Lung microvascular endothelial cell (primary cell): ENCODE measurements at places on chromosomes 2 and 18.

DNA sequence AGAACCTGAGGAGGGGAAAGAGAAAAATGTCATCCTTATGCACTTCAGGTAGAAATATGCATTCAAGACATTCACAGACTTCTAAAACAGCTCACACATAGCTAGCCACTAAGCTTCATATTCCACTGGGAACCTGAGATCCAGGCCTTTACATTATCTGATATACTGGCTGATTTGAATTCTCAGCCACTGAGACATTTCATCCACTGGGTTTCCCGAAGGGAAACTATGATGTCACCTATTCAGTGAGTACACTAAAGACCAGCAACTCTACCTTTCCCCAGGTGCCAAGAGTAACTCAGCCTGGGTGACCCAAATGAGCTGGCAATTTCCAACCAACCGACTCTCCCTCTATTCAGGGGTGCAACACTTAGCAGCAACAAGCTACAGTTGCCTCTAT is 21.7 kb upstream of the SP100 start:
- no peak for DNase-seq

- no peak for DNase-seq
Observed at GRCh38 chr2:43754180-43754579, 19.7 kb upstream of the DYNC2LI1 start.

- DNase-seq: no peak
Observed at GRCh38 chr2:18118703-18119102, 240.2 kb downstream of the KCNS3 start.

DNA sequence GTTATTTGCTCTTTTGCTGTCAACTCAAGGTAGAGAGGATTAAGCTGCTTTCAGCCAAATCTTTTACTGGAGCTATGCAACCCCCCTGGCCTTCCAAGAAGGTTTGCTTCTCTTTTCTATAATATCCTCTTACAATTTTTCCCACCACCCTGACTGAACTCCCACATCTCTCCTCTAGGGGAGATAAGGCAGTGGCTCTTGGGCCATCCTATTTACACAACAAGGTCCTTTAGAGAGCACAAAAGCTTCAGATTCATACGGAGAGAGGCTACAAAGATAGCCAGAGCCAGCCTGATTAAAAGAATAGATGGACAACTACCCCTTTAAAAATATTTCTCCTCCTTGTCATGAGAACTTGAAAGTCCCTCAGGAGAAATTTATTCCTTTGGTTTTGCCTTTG is 95.7 kb downstream of the TPGS2 start:
- DNase-seq: no peak

DNA sequence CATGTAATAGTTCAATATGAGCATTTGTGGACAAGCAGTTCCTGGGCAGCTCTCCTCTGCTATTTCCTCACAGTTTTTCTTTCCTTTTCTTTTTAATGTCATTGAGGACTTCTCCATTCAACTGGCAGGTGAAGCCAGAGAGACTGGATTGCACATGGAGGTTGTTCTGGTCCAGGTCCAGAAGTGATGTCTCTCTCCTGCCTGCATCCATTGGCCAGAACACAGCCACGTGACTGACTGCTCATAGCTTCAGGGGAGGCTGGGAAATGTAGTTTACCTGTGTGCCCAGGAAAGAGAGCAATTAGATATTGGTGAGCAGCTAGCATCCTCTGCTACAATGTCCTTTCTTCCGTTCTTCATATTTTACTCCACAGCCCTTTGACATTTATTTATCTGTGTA is 20.2 kb upstream of the ADAM23 start:
- peak; percentile 40 for DNase-seq

DNA sequence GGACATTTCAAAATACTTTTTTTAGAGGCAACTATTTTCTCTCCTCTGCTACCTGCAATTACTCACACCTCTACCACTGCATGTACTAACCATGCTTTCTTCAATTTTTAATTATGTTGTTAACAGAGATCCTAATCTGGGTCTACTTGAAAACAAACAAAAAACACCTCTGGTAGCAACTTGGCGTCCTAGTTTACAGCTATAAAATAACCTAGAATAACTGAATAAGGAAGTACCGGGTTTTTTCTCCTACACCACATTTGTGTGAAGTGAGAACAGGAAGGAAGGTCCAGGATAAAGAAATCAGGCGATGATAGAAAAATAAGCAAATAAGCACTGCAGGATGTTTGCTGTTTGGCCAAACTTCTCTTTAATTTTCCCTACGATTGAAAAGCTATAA is 633.5 kb downstream of the LRP1B start:
- DNase-seq: no peak

DNA sequence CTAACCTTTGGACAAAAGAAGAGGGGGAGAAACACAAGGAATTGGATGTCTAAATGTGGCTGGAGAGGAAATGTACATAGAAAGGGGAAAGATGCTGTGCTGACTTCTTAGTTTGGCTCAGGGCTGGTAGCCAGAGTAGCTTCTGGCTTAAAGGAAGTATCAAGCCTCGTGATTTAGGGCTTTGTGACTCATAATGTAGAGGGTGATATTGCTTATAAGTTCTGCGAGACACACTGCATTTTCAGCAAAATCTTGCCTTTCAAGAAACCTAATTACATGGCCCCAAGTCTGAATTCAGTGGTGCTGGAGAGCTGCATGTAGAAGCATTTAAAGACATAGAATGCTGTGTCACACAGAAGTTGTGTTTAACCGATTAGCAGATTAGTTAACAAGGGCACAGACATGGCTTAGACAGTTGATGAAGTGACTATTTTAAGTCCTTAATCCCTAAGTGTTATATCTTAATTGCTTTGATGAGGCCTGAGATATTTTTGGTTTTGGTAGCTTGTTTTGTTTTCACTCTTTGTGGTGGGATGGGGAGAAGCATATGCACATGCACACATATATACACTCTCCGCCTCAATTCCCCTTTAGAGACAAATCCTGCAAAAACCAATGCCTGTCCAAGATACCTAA is 66.4 kb downstream of the EPAS1 start:
- DNase-seq: peak; percentile 82

- DNase-seq: no peak
Observed at GRCh38 chr18:43719267-43719795, 442.0 kb upstream of the SYT4 start.

DNA sequence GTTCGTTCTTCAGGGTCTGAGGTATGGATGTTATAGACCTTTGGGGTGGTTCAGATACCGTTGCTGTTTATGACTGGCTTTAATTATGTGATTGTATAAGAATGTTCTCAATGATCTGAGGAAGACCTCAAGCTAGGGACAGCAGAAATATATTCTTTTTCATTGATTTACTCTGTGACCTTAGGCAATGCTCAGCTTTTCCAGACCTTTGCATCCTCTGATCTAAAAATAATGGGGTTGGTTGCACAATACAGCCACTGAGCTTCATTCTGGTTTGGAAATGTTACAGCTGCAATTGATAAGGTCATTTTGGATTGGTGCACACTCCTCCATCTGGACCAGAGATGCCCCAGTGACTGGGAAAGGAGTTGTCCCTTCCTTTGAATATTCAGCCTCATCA is 17.2 kb upstream of the CABYR start:
- DNase-seq: no peak

DNA sequence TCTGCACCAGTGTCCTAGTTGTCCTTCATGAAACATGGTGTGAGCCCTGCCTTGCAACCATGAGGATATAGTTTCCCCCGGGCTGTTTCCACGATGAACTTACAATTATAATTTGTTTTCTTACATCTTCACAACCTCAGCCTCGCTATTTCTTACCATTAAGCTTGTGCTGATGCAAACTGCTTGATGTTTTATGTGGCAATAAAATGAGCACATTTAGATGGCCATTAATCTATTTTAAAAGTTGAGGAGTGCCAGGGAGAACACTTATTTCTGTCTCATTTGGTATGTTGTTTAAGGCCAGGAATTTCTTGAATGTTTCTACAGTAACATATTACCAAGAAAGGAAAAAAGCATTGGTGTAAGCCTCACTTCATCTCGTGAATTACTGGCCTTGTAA is 214.5 kb upstream of the SLC8A1 start:
- DNase-seq: no peak

GRCh38 chr2:240568678-240569522 is 616 bp downstream of the RNPEPL1 start:
- peak; percentile 81 for DNase-seq

GRCh38 chr2:39264733-39265132 is 21.0 kb upstream of the CDKL4 start:
- DNase-seq: peak; percentile 64

- no peak for DNase-seq
Observed at GRCh38 chr2:70369082-70369481, 67.2 kb upstream of the FAM136A start.

- no peak for DNase-seq
Observed at GRCh38 chr18:13556502-13556901, 169.9 kb downstream of the FAM210A start.
